Pancreas (tissue), 10 donors: ENCODE measurements at places on chromosomes 5 and 9. TPM values are rescaled to one million over a fixed set of nuclear protein-coding genes. Genes with fewer than 3 reads are reported as not detected.
A peak's percentile ranks its signal among the peaks of the same experiment; 100 is the strongest.

OR1Q1 gene
- not detected for polyA plus RNA-seq

SPATA6L gene
- 7.4 TPM for polyA plus RNA-seq

TMOD1 gene
- polyA plus RNA-seq: 12.2 TPM

PCDHGB5 gene
- polyA plus RNA-seq: 1.4 TPM

GABRA1 gene
- not detected for polyA plus RNA-seq

ZNF883 gene
- 1.8 TPM for polyA plus RNA-seq

DNA sequence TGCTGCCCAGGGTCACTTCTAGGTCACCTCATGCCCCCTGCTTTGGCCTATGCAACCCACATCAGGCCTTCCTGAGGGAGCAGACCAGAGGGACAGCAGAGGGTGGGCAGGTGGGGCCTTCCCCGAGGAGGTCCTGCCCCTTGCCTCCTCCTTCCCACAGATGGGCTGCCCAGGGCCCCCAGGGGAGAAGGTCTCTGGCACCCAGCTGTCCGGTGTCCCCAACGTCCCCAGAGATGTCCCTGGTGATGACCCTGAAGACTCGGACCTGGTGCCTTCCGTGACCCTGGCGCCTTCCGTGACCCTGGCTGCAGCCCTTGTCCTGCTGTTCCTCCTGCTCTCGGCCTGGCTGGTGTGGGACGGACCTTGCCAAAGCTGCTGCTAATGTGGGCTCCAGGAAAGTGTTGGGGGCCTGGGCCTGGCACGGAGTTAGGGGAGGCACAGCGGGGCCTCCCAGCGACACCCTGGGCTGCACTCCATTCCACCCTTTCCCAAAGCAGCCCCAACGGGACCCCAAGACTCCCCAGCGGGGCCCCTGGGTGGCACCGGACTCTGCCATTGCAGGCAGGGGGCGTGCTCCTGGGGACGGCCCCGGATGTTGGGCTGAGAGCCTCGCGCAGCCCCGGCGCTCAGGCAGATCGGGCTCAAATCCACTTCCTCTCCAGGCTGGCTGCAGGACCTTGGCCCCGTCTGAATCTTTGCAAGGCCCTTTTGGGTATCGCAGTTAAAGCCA is 6.8 kb upstream of the SLC2A6 start:
- no peak overlapping the region for H3K4me3 ChIP-seq
- H3K27ac ChIP-seq: no peak overlapping the region
- no peaks in the 10 kb centered on the region for H3K27me3 ChIP-seq
- H3K36me3 ChIP-seq: no peaks in the 10 kb centered on the region

- DNase-seq: no peak
- H3K4me1 ChIP-seq: no peaks in the 10 kb centered on the region
- H3K27me3 ChIP-seq: no peaks in the 10 kb centered on the region
- no peaks in the 10 kb centered on the region for H3K36me3 ChIP-seq
These were observed 34.9 kb upstream of the TEK start for GRCh38 chr9:27073841-27074728.

- no peak overlapping the region for H3K27ac ChIP-seq
- no peaks in the 10 kb centered on the region for H3K27me3 ChIP-seq
- H3K4me1 ChIP-seq: no peaks in the 10 kb centered on the region
- H3K4me3 ChIP-seq: no peak overlapping the region
- H3K36me3 ChIP-seq: no peaks in the 10 kb centered on the region
These were observed 105.9 kb downstream of the UNC13B start for GRCh38 chr9:35267710-35268109.

DNA sequence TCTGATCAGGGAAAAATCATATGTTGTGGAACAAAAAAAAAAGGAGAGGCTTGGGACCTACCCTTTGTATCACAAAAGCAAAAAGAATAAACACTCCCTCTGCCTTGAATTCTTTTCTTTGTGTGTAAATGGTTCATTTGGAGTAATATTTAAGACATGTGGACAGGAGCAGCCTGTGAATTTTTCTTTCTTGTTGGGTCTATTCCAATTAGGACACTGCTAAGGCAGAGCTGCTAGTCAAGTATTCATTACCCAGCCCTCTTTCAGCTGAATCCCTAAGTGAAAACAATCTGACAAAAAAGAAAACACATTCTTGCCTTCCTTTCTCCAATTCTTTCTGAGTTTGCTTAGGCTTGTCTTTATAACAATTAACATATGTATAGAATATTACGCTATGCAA is 330.0 kb downstream of the EBF1 start:
- no peaks in the 10 kb centered on the region for H3K27me3 ChIP-seq
- H3K4me1 ChIP-seq: no peaks in the 10 kb centered on the region
- no peaks in the 10 kb centered on the region for H3K36me3 ChIP-seq
- H3K4me3 ChIP-seq: no peak overlapping the region

- peak overlapping the region; percentile 68 for H3K4me3 ChIP-seq
- H3K27ac ChIP-seq: peak overlapping the region; percentile 84
- peak; percentile 34 for DNase-seq
These were observed 522 bp downstream of the CDK20 start for GRCh38 chr9:87973730-87974292.

DNA sequence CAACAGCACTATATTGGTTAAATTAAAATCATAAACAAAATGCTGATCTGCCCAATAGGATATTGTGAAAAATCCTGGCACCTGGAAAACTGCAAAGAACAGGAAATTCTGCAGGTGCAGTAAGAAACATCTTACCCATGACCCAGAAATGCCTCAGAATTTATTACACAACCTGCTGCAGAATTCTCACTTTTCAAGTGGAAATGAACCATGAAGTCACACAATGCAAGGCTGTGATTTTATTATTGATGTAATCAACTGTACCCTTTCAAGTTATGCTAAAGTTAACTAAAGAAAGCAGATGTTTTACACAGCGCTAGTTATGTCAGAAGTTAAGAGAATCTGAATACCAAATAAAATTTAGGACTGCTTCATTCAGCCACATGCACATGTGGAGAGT is 6.0 kb downstream of the STRBP start:
- no peaks in the 10 kb centered on the region for H3K27me3 ChIP-seq
- no peak overlapping the region for H3K4me3 ChIP-seq
- peaks cover 6% of the 10 kb centered on the region for H3K4me1 ChIP-seq

DNA sequence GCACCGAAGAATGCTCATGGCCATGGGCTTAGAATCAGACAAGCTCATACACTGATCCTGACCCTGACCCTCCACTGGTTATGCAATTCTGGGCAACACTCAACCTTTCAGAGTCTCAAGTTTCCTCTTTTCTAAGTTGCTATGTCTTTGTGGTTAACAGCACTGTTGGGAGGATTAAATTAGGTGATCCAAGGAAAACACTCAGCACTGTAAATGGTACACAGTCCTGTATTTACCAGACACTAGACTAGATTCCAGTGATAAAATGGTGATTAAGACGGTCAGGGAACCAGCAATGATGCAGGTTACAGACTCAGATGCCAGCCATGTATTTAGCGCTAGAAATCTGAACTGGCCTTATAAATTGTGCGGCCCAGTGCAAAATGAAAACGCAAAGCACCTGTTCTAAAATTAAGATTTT is 8.1 kb downstream of the ARL15 start:
- no peaks in the 10 kb centered on the region for H3K27me3 ChIP-seq
- H3K27ac ChIP-seq: no peak overlapping the region
- H3K4me3 ChIP-seq: no peak overlapping the region
- DNase-seq: no peak
- H3K4me1 ChIP-seq: no peaks in the 10 kb centered on the region

DNA sequence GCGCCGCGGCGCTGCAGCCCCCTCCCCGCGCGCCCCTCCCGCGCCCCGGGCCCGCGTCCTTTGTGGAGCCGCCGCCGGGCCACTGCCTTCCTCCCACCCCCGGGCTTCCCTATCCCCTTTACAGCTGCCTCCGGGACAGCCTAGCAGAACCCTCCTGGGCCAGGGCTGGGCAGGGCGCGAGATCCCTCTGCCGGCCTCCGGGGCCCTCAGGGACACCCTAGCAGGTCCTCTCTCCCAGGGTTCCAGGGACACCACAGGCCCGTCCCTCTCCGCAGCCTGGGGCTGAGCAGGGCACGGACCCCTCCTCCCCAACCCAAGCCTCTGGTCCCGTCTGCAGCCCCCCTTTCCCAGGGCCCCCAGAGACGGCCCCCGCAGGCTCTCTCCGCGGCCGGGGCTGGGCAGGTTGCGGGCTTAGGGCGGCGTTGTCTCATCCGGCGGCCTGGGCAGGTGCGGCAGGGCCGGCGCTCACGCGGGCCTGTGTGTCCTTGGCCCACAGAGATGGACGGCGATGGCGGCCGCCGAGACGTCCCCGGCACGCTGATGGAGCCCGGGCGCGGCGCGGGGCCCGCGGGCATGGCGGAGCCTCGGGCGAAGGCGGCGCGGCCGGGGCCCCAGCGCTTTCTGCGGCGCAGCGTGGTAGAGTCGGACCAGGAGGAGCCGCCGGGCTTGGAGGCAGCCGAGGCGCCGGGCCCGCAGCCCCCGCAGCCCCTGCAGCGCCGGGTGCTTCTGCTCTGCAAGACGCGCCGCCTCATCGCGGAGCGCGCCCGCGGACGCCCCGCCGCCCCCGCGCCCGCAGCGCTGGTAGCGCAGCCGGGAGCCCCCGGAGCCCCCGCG is 710 bp downstream of the WNK2 start:
- peak overlapping the region; percentile 35 for H3K27ac ChIP-seq
- no peaks in the 10 kb centered on the region for H3K36me3 ChIP-seq
- H3K4me1 ChIP-seq: peaks cover 24% of the 10 kb centered on the region
- peak; percentile 62 for DNase-seq

DNA sequence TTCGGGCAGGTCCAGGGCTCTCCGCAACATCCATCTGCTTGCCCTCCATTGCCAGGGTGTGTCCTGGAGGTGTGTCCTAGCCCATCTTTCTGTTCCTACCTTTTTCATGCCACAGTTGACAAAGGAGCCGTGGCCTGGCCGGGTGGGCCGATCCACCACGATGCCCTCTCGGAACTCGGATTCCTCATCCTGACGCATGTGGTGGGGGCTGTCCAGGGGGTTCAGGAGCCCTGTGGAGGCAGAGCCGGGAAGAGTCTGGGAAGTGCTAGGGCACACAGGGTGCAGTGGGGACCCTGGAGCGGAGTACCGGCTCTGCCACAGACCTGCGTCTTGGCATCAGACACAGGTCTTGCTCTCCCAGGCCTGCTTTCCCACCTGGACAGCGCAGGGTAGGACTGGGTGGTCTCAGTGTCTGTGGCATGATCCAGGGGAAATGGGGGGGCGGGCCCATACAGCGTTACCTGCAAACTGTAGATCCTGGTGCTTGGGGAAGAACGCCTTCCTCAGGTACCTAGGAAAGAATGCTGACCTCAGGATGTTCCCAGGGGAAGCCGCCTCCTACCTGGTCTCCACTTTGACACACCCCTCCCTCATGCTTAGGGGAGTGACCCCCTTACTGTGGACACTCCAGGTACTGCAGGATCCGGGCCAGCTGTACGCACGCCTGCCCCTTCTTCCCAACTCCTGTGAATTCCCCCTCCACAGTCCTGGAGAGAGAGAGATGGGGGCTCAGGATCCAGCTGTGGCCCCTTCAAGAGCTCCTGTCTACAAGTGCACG is 3.5 kb downstream of the SPOUT1 start:
- H3K27me3 ChIP-seq: no peaks in the 10 kb centered on the region
- H3K27ac ChIP-seq: no peak overlapping the region
- H3K4me3 ChIP-seq: no peak overlapping the region
- H3K4me1 ChIP-seq: peaks cover 6% of the 10 kb centered on the region
- no peaks in the 10 kb centered on the region for H3K36me3 ChIP-seq
- DNase-seq: no peak

DNA sequence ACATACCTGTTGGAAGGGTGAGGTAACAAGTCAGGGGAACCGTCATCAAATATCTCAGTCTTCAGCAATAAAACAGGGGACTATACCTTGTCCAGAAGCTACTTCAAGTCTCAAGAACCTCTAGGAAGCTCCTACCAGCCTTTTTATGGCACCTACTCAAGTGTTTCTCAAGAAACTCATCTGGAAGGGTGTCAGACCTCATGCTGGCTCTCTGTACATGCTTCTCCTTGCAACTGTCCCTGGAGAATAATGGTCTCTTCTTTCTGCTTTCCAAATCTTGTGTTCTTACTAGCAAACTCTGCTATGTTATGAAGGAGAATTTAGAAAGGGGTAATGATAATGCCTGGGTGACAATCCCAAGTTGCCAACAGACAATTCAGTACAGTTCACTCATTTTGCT is 8.3 kb upstream of the PTAR1 start:
- no peak overlapping the region for H3K4me3 ChIP-seq
- H3K4me1 ChIP-seq: no peaks in the 10 kb centered on the region
- H3K27me3 ChIP-seq: no peaks in the 10 kb centered on the region
- DNase-seq: no peak

GRCh38 chr5:116528519-116529234 is 45.9 kb downstream of the SEMA6A start:
- H3K27ac ChIP-seq: no peak overlapping the region
- H3K4me1 ChIP-seq: peaks cover 13% of the 10 kb centered on the region
- H3K36me3 ChIP-seq: no peaks in the 10 kb centered on the region
- no peak for DNase-seq

GRCh38 chr5:94196953-94197352 is 421.5 kb downstream of the KIAA0825 start:
- no peaks in the 10 kb centered on the region for H3K36me3 ChIP-seq
- H3K4me3 ChIP-seq: no peak overlapping the region
- no peaks in the 10 kb centered on the region for H3K27me3 ChIP-seq

DNA sequence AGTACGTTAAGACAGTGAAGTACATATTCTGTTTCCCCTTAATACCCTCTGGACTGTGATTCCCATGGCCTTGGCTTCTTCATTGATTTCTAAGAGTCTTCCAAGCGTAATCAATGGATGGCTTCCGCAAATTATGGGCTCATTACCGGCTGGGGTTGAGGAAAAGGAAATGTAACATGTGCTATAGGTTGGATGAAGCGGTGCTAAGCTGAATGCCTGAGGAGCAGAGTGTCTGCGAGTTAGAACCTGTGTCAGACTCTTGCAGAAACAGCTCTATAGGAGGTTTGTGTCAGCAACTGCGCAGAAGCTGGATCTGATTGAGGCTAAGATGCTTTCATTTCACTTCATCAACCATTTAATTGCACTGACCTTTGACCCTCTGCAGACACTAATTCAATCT is 114.3 kb upstream of the CDH18 start:
- DNase-seq: no peak
- H3K4me1 ChIP-seq: no peaks in the 10 kb centered on the region
- no peaks in the 10 kb centered on the region for H3K36me3 ChIP-seq
- no peak overlapping the region for H3K27ac ChIP-seq
- H3K27me3 ChIP-seq: no peaks in the 10 kb centered on the region
- no peak overlapping the region for H3K4me3 ChIP-seq

DNA sequence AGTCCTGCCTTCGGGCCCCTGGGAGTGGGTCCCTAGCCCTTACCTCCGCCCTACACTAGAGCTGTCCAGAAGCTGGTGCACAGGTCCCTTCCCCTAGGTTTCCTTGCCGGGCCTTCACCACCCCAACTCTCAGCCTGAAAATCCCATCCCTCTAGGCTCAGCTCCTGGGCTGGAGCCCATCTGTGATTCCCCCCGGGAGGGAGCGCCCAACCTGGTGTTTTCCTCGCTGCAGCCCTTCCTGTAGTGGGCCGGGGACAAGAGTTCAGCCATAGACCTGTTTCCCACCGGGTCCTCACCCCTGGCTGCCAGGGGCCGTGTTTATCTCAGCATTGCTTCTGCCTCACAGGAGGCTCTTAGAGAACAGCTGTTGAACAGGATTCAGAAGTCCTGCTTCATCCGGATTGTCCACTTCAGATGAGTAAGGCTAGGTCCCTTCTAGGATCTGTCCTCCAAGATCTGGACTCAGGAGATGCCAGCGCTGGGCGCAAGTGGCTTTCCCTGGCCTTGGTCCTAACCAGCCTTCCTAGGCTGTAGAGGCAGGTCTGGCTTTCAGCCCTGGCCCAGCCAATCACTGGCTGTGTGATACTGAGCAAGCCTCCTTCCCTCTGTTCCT is 965 bp downstream of the GLIPR2 start:
- H3K27me3 ChIP-seq: no peaks in the 10 kb centered on the region
- no peak for DNase-seq
- H3K27ac ChIP-seq: no peak overlapping the region
- peaks cover 8% of the 10 kb centered on the region for H3K4me1 ChIP-seq
